ENCODE measurements at places on chromosomes 1 and 21. TPM values are rescaled to one million over a fixed set of nuclear protein-coding genes. Genes with fewer than 3 reads are reported as not detected.

The FOXO6 gene
- total RNA-seq = 2.5 TPM

The EDARADD gene
- 35.4 TPM for total RNA-seq

The HCN3 gene
- 7.8 TPM for total RNA-seq

The CLDN14 gene
- not detected for total RNA-seq

The PTCH2 gene
- total RNA-seq = 0.74 TPM
